ENCODE measurements at places on chromosomes 1 and 21.
A peak's percentile ranks its signal among the peaks of the same experiment; 100 is the strongest.

- DNase-seq: no peak
Observed at GRCh38 chr1:119984771-119985170, 84.7 kb downstream of the NOTCH2 start.

DNA sequence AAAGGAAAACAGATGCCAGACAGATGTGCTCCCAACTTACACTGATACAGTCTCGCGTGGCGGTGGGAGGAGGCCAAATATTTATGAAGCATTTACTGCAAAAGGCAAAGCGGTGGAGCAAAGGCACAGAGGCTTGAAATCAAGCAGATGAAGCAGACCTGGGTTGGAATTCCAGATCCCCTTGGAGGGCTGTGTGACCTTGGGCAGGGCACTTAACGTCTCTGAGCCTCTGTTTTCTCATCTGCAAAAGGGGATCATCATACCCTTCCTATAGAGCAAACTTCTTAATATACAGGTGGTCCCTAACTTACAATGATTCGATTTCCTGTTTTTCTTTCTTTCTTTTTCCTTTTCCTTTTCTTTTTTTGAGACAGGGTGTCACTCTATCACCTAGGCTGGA is 54.1 kb downstream of the IGSF21 start:
- DNase-seq: no peak

- no peak for DNase-seq
Observed at GRCh38 chr1:25174730-25175612, 57.3 kb downstream of the SYF2 start.

- no peak for DNase-seq
Observed at GRCh38 chr21:32281531-32281930, 2.7 kb upstream of the MIS18A start.

GRCh38 chr1:244815600-244816099 is 19.8 kb upstream of the COX20 start:
- DNase-seq: no peak

DNA sequence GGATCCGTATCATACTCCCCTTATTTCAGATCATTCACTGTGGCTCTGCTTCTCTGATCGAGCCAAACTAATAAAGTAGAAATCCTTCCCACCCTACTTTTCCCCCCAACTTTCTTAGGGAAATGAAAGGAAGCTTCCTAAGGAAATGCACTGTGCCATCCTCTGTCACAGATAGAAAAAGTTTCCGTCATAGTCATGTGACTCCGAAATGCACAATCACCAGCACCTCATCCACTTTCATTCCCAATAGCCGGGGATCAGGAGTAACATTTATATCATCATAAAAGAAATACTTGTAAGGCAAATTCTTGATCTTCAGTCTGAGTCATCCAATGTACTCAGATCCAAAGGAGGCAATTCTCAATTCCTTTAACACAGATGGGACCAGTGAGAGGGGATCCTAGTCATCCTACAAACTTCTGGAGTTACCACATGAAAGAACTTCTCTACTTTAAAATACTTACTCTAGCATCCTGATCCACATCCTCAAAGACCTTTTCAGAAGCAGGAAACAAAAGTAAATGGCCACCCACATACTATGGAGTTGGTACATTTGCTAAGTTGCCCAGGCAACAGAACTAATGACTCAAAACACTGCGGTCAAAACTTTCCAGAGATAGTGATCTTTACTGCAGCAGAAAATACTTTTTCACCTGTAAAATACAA is 97.8 kb upstream of the ZC3H11B start:
- DNase-seq: no peak

GRCh38 chr1:176638713-176639526 is 175.9 kb downstream of the PAPPA2 start:
- DNase-seq: no peak

- DNase-seq: no peak
Observed at GRCh38 chr1:217856342-217857034, 225.3 kb downstream of the SPATA17 start.

DNA sequence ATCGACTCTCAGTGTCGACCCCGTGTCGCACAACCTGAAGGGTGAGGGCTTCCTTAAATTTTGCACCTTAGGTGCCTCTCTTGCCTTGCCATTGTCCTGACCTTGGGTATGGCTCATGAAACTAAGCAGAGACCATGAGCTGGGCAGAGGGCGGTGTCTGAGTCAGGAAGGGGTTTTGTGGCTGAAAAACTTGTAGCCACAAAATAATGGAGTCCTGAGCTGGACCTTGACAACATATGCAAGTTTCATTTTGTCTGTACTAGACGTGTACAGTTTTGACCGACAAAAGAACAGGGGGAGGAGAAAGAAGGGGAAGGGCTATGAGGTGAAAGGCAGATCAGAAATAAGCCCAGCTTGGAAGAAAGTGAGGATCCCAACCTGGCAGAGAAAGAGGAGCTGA is 8.3 kb upstream of the RUNX1 start:
- no peak for DNase-seq

DNA sequence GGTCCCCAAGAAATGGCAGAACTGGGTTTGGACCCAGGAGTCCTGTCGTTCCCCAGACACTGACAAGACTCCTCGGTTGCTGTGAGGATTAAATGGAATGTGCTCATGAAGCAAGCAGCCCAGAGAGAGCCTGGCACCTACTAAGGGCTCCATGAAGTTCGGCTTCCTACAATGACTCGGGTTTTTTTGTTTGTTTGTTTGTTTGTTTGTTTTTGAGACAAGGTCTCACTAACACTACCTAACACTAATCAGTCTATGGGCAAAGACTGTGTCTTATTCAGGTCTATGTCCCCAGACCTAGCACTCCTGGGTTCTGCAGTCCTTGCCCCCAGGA is 3.4 kb upstream of the LACTBL1 start:
- DNase-seq: no peak

GRCh38 chr1:184152434-184152898 is 100.9 kb downstream of the TSEN15 start:
- DNase-seq: no peak

GRCh38 chr1:178931858-178932551 is 61.1 kb upstream of the ANGPTL1 start:
- no peak for DNase-seq

DNA sequence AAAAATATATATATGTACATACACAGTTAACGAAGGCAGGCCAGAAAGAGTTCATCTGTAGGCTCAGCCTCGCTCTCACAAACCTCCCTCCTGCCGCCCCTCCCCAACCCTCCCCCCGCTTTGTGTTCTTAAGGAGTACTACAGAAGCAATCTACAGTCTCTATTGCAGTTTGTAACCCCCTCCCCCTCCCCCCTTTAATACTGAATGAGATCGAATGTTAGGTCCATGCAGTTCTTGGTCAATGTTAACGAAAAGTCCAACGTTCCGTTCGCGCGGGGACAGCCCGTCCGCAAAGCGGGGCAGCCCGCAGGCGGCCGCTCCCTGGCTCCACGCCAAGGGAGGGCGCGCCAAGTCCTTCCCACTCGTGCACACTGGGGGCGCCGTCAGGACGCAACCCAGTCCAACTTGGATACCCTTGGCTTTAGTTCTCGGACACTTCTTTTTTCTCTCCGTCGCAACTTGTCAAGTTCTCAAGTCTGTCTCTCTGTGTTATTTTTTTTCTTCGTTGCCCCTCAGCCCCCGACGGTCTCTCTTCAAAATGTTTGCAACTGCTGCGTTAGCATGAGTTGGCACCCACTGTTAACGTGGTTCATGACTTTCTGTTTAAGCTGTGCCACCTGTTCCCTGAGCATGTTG is 2.2 kb downstream of the JUN start:
- DNase-seq: peak; percentile 6

GRCh38 chr1:228721407-228721806 is 13.9 kb upstream of the RHOU start:
- DNase-seq: no peak

- peak; percentile 44 for DNase-seq
Observed at GRCh38 chr1:109655615-109656519, at the start of gene GSTM4. TSS of gene GSTM4 (plus strand) at chr1:109656099. CDS start at chr1:109656390, 291 bp downstream.

GRCh38 chr1:21260405-21261125 is 29.7 kb downstream of the ECE1 start:
- DNase-seq: no peak

- no peak for DNase-seq
Observed at GRCh38 chr1:109615879-109616278, 3.5 kb downstream of the GNAT2 start.

DNA sequence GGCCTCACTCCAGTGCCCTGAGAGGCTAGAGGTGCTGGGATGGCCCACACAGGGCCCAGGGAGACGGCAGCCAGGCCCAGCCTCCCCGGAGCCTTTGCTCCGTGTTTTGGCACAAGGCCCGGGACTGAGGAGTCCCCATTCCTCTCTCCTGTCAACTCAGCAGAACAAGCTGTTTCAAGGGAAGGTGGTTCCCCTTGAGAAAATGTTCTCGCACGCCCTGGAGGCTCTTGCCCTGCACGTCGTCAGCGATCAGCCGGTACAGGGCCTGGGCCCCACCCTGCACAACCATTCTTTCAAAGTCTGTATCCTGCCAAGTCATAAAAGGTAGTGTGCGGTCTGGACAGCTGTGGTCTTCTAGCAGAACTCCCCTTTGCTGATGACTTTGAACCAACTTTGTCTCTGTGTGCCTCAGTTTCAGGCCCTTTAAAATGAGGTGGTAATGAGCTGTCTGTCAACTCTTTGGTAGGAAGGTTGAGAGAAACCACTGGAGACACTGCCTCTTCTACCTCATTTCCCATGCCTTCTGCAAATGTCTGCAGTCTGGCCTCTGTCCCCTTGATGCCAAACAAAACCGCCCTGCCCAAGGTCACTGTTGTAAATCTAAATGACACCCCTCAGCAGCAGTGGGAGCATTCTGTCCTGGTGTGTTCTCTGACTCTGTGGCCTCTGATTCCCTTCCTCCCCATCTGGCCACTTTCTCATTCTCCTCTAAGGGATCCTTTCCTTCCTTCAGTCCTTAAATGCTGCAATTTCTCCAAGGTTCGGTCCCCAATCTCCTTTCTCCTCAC is 138.6 kb upstream of the JUN start:
- DNase-seq: no peak

DNA sequence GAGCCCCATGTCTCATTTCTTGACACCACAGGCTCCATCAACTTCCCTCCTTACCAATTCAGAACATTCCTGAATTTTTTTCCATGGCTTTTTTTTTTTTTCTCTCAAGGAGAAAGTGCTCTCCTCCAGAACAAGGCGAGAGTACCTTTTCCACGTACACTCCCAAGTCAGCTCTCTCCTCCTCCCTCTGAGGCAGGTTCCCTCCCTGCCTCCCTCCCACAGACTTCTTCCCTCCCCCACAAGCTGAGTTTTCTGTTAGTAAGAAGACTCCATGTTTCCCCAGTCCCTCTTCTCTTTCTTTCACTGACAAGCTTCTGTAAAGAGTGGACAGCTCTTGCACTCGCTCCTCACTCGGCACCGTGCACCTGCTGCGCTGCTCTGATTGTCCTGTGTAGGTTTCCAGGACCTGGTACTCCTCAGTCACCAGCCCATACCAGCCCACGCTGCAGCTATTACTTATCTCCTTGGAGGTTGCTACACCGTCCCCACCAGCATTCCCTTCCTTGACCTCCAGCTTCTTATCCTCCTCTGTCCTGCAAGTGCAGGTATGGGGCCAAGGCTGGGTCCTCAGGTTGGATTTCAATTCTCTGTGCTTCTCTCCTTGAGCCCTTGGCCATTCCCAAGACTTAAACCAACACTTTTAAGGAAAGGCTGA is 3.8 kb downstream of the TRAF5 start:
- DNase-seq: no peak

DNA sequence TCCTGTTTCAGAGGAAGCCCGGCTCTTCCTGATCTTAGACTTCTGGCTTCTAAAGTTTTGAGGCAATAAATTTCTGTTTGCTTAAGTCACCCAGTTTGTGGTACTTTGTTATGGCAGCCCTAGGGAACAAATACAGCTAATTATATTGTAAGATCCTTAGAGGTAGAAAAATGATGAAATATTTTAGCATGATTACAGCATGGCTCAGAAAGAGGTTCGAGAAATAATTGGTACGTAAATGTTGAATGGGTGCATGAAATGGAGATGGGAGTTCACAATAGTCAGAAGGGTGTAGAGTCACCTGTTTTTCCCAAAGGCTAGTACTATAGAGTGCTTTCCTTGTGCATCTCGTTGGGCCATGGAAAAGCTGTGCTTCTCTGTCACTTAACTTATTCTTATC is 123.5 kb downstream of the RUNX1 start:
- DNase-seq: no peak

GRCh38 chr1:81430236-81430938 is 370.3 kb upstream of the ADGRL2 start:
- no peak for DNase-seq

DNA sequence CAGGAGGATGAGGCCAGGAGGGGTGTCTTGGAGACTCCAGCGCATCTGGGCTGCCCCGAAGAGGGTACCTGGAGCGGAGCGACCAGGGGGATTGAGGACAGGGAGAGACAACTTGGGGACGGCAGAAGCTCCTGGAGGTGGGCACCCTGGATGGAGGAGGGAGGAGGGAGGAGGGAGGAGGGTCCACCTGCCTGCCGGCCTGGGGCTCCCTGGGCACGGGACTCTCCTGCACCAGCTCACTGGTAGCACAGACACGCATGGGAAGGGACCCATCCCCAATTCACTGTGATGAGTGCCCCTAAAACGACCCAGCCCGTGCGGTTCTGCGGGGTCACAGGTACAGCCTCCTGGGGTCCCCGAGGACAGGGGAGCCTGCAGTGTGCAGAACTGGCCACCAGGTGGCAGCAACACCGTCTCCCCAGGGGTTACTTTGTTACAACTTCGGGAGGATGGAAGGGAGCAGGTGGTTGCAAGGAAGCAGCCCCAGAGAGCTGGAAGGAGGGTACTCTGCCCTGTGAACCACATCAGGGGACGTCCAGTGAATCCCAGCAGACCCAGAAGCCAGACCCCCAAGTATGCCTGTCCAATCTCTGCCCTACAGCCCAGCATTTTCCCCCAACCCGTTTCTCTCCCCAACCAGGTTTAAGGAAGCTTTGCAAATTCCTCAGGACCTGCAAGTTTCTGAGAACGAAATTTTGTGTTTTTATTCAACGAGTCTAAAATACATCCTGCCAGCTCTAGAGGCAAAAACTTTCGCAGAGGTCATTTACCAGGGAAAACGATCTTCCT is 482.4 kb downstream of the NPHP4 start:
- peak; percentile 59 for DNase-seq

DNA sequence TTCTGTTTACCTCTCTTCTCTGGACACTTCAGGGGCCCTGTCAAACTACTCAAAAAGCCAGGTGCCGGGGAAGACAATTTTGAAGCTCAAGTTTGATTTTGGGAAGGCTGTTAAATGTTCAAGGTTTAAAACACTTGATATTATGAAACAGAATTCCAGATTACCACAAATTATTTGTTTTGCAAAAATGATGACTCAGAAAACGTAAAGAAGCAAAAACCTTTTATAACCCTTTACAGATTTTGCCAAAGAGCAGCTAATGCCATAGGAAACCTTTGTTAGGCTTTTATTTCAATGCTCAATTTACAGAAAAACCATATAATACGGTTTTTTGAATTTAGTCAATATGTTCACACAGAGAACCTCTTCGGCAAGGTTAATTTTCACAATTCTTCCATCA is 593.4 kb upstream of the ZP4 start:
- DNase-seq: no peak

DNA sequence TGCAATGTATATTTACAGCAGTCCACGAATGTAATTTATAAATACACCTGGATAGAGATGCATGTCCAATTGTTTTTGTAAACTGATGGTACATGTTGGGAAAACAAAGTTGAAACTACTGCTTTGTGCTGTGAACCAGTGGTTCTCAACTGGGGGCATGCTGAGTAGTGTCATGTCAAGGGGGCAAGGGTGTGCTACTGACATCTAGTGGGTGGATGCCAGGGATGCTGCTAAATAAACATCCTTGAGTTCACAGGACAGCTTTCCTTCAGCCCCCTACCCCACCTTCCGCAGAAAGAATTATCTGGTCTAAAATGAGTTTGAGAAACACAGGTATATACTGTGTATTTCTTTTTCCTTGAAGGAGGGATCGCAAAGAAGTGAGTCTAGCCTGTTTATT is 95.9 kb downstream of the RASAL2 start:
- DNase-seq: no peak

All from stimulated activated CD8-positive, alpha-beta memory T cell treated with anti-CD3 and anti-CD28 coated beads, Interleukin-7, amount 100 ng/mL, for 24 hours (primary cell).